ENCODE measurements at places on chromosomes 12 and 14. TPM values are rescaled to one million over a fixed set of nuclear protein-coding genes. Genes with fewer than 3 reads are reported as not detected.
A peak's percentile ranks its signal among the peaks of the same experiment; 100 is the strongest.

DNA sequence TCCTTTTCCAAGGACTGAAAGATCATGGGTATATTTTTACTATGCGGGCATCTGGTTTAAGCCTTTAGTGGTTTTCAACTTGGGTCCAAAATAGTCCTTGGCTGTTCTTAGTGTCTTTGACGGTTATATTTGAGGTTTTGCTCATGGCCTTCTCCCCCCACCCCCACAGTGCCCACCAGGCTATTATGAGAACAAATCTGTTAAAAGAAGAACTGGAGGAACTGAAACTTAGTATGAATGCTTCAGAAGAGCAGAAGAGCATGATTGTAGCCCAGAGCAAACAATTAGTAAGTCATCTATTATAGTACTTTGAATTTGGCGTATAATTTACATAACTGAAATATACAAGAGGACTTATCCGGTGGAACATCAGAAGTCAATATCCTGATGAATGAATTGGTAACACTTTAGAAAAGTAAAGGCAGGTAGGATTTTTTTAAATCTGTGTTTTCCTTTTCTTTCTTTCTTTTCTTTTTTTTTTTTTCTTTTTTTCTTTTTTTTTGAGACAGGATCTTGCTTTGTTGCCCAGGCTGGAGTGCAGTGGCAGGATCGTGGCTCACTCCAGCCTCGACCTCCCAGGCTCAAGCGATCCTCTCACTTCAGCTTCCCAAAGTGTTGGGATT lies 71.8 kb upstream of the BCAT1 start:
- H3K27ac ChIP-seq: no peak overlapping the region
- no peak for DNase-seq
- peaks cover 11% of the 10 kb centered on the region for H3K27me3 ChIP-seq
- no peaks in the 10 kb centered on the region for H3K4me1 ChIP-seq
- no peak overlapping the region for H3K4me3 ChIP-seq

DNA sequence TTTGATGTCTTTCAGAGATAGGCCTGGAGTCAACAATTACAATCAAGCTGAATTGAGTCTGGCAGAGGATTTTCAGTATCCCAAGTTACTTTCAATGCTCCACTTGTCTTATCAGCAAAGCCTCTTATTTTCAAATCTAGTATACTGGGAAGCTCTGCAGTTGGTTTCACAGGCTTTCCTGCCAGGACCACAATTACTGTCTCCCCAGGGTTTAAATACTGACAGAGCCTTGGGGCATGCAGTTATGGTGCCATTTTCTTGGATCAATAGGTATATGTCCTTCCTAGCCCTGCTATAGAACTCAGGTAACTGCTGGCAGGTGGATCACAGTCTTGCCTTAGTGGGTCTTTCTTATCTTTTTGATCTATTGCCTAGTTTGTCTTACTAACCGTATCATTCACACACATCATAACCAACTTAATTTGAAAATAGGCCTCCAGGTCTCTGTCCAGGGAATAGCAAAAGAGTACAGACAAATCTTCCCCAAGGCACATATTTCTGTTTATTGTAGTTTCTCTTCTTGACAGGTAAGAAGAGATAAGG lies 22.4 kb upstream of the RNU6-8 start:
- H3K27ac ChIP-seq: no peak overlapping the region
- H3K4me1 ChIP-seq: no peaks in the 10 kb centered on the region
- no peak for DNase-seq
- no peak overlapping the region for H3K4me3 ChIP-seq

DNA sequence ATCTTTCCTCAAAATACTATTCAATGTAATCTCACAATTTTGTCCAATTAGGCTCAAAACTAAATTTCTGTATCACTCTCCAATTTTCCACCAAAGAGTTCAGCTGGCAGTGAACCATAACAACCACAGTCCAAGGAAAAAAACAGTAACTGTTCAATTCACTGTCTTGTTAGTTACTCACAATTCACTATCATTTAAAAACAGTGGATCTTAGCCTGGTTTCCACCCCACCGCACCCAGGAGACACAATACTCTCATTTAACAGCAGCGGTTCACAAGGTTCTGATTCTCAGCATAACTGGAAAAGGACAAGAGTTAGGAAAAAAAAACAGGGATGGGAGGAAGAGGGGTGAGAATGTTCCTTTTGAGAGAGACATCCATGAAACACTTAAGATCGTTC lies 40.5 kb downstream of the MED13L start:
- peaks cover 4% of the 10 kb centered on the region for H3K36me3 ChIP-seq
- no peaks in the 10 kb centered on the region for H3K27me3 ChIP-seq
- H3K27ac ChIP-seq: no peak overlapping the region
- DNase-seq: no peak
- peaks cover 21% of the 10 kb centered on the region for H3K4me1 ChIP-seq
- H3K4me3 ChIP-seq: no peak overlapping the region

DNA sequence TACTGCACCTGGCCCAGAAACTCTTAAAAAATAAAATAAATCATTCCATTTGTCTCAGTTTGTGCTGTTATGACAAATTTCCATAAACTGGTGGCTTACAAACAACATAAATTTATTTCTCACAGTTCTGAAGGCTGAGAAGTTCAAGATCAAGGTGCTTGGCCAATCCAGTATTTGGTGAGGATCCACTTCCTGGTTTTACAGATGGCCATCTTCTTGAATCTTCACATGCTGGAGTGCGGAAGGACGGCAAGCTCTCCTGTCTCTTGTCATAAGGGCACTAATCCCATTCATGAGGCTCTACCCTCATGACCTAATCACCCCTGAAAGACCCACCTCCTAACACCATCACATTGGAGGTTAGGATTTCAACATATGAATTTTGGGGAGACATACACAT lies 29.9 kb upstream of the MYBPC1 start:
- no peaks in the 10 kb centered on the region for H3K27me3 ChIP-seq
- H3K4me3 ChIP-seq: no peak overlapping the region
- DNase-seq: no peak
- H3K36me3 ChIP-seq: no peaks in the 10 kb centered on the region
- no peaks in the 10 kb centered on the region for H3K4me1 ChIP-seq

GRCh38 chr12:75482646-75483045 lies 2.1 kb downstream of the GLIPR1 start:
- H3K4me3 ChIP-seq: peak overlapping the region; percentile 89
- H3K27me3 ChIP-seq: no peaks in the 10 kb centered on the region
- peaks cover 74% of the 10 kb centered on the region for H3K4me1 ChIP-seq
- peaks cover 15% of the 10 kb centered on the region for H3K36me3 ChIP-seq

GRCh38 chr12:116426391-116427136 lies 132.6 kb upstream of the MAP1LC3B2 start:
- DNase-seq: no peak
- H3K4me1 ChIP-seq: no peaks in the 10 kb centered on the region
- no peak overlapping the region for H3K27ac ChIP-seq
- peaks cover 11% of the 10 kb centered on the region for H3K27me3 ChIP-seq

GRCh38 chr12:9649532-9649940 lies 20.0 kb upstream of the CLEC2D start:
- peaks cover 76% of the 10 kb centered on the region for H3K4me1 ChIP-seq
- no peak for DNase-seq
- peak overlapping the region; percentile 97 for H3K27ac ChIP-seq
- H3K27me3 ChIP-seq: peaks cover 3% of the 10 kb centered on the region
- H3K36me3 ChIP-seq: peaks cover 32% of the 10 kb centered on the region
- peak overlapping the region; percentile 93 for H3K4me3 ChIP-seq

DNA sequence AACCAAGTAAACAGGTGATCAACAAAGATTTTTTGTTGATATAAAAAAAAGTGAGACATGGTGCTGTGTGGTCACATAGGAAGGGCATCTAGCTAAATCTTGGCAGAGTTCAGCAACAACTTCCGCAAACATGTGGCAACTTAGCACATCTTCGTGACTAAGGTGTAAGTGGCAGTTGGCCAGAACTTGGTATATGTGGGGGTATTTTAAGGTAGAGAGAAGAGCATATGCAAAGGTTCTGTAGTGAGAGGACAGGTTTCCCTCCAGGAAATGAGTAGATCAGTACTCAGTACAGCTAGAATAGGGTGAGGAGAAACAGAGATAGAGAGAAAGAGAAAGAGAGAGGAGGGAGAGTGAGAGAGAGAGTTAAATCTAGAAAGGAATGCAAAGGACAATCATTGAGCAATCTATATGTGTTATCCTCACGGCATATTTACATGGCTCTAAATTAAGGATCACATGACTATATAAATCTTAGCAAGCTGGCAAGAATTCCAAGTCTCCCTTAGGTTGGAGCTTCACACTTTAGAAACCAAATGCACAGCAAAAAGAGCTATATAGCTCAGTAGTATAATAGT lies 227.7 kb upstream of the HMGA2 start:
- H3K27me3 ChIP-seq: peaks cover 13% of the 10 kb centered on the region
- H3K36me3 ChIP-seq: no peaks in the 10 kb centered on the region
- H3K27ac ChIP-seq: no peak overlapping the region
- DNase-seq: no peak

- no peak for DNase-seq
- H3K36me3 ChIP-seq: no peaks in the 10 kb centered on the region
- no peaks in the 10 kb centered on the region for H3K4me1 ChIP-seq
- no peak overlapping the region for H3K27ac ChIP-seq
- H3K4me3 ChIP-seq: no peak overlapping the region
Measured at GRCh38 chr12:85641796-85642195, 194.4 kb downstream of the RASSF9 start.

GRCh38 chr14:96086032-96086431 lies 46.9 kb downstream of the C14orf132 start:
- H3K4me3 ChIP-seq: no peak overlapping the region
- H3K4me1 ChIP-seq: no peaks in the 10 kb centered on the region
- H3K27ac ChIP-seq: no peak overlapping the region
- H3K27me3 ChIP-seq: peaks cover 2% of the 10 kb centered on the region
- no peaks in the 10 kb centered on the region for H3K36me3 ChIP-seq
- DNase-seq: no peak

DNA sequence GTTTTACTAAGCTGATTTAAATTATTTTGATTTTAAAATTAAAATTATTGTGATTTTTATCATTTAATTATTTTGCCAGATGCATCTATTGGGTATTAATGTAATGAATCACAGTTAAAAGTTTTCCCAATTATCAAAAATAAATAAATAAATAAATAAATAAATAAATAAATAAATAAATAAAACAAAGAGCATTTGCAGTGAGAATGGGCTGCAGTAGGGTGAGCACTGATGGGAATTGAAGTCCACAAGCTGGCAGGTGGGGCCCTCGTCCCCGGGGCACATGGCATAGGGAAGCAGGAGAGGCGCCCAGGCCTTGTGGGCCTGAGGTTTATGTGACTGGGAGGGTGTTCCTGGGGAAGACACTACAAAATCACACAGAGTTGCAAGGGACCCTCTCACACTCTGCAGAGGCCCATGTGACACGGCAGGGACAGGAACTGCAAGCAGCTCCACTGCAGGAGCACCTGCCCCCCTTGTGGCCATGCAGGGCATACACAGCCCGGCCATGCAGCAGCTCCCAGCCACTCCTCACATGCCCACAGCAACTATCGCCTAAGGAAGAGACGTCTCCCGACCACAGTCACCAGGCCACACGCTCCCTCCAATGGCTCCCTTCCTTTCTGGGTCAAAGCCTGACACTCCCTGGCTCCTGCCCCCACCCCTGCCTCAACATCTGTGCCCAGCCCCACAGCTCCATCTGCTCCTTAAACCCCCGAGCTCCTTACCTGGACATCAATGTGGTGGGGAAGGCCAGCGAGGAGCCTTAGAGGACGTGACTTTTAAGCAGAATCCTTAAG lies 256.3 kb upstream of the SFSWAP start:
- H3K4me1 ChIP-seq: no peaks in the 10 kb centered on the region
- H3K36me3 ChIP-seq: no peaks in the 10 kb centered on the region
- DNase-seq: no peak
- no peak overlapping the region for H3K27ac ChIP-seq

- no peaks in the 10 kb centered on the region for H3K4me1 ChIP-seq
- no peaks in the 10 kb centered on the region for H3K36me3 ChIP-seq
- H3K27me3 ChIP-seq: peaks cover 2% of the 10 kb centered on the region
- H3K27ac ChIP-seq: no peak overlapping the region
Measured at GRCh38 chr12:130521375-130522124, 183.9 kb downstream of the PIWIL1 start.

- no peak overlapping the region for H3K27ac ChIP-seq
- no peak for DNase-seq
- H3K4me3 ChIP-seq: no peak overlapping the region
- peaks cover 12% of the 10 kb centered on the region for H3K4me1 ChIP-seq
Measured at GRCh38 chr14:89572596-89573398, 155.8 kb upstream of the FOXN3 start.

- peaks cover 6% of the 10 kb centered on the region for H3K4me1 ChIP-seq
- H3K27me3 ChIP-seq: no peaks in the 10 kb centered on the region
- no peak for DNase-seq
- H3K27ac ChIP-seq: no peak overlapping the region
Measured at GRCh38 chr12:7139200-7139599, 9.0 kb downstream of the CLSTN3 start.

- no peaks in the 10 kb centered on the region for H3K36me3 ChIP-seq
- H3K4me3 ChIP-seq: no peak overlapping the region
- no peak overlapping the region for H3K27ac ChIP-seq
- DNase-seq: no peak
- H3K27me3 ChIP-seq: no peaks in the 10 kb centered on the region
Measured at GRCh38 chr12:116677202-116677661, 60.6 kb downstream of the SPRING1 start.

The PHETA1 gene
- total RNA-seq: 2.7 TPM

The TGM1 gene
- total RNA-seq: 4.8 TPM

The CCDC177 gene
- total RNA-seq: 0.08 TPM

The SERPINA1 gene
- 0.12 TPM for total RNA-seq

The TWF1 gene
- total RNA-seq: 29.2 TPM

The FAM90A1 gene
- total RNA-seq: 0.36 TPM

The TAS2R50 gene
- total RNA-seq: 1.7 TPM

The NR4A1 gene
- total RNA-seq: 52.7 TPM

The SRP54 gene
- total RNA-seq: 76.2 TPM
